ENCODE measurements at places on chromosomes 16 and 17.
A peak's percentile ranks its signal among the peaks of the same experiment; 100 is the strongest.

DNA sequence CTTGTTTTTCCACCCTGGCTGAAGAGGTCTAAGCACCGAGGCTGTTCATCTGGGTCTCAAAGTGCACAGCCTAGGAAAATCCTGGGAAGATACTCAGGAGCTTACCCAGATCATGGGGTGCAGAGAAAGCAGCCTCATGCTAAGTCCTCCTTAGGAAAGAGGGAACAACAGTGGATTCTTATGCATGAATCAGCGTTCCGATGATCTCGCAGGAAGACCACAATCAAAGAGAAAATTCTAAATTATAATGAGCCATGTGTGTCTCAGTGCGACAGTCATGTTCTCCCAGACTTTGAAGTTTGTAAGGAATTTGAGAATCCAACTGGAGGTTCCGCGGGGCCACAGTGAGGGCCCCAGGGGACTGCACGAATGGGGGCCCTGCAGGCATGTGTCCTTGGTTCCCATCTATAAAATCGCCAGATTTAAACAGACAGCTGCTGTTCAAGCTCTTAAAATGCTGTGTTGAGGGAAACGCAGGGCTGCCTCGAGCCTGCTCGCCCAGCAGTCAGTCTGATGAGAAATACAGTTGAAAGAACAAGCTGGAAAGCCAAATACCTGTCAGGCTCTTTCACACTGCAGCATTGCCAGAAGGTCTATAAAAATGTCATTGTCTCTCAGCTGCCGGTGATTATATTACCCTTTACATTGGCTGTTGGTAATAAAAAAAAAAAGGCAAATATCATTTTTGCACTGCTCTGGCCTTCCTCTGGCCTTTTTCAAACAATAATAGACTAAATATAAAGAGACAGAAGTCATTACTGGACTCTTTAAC is 152.1 kb downstream of the PMP22 start:
- no peak for DNase-seq

DNA sequence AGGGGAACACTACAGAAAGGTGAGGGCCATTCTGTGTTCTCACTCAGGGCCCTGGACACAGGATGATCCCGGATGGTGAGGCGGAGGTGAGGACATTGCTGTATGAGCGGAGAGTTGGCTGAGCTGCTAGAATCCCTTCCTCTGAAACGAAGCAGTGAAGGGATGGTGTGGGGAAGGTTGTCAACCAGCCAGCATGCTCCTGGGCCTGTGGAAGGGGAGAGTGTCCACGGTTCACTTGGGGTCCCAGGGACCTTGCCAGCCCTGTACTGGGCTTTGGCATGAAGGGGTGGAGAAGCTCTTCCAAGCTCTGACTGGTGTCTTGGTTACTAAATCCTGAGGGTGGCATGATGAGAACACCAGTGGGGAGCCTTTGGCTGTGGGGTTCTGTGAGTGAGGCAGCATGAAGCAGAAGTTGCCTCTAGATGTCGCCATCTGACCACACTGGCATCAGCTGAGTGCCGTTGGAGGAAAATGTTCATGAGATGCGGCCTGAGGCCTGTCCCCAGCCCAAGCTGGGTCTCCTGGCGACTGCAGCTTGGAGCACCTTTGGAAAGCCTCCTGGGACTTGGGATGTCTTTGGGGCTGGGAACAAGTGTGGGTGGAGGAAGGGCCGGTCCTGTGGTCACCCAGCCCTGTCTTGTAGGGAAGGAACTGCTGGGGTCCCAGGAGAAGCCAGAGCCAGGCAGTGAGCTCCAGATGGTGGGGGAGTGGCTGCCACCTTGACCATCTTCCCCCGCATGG is 14.8 kb downstream of the PDP2 start:
- DNase-seq: peak; percentile 73

GRCh38 chr17:64732336-64733006 is 70.4 kb upstream of the SMURF2 start:
- no peak for DNase-seq

GRCh38 chr16:84851192-84852127 is 31.7 kb downstream of the CRISPLD2 start:
- DNase-seq: no peak

DNA sequence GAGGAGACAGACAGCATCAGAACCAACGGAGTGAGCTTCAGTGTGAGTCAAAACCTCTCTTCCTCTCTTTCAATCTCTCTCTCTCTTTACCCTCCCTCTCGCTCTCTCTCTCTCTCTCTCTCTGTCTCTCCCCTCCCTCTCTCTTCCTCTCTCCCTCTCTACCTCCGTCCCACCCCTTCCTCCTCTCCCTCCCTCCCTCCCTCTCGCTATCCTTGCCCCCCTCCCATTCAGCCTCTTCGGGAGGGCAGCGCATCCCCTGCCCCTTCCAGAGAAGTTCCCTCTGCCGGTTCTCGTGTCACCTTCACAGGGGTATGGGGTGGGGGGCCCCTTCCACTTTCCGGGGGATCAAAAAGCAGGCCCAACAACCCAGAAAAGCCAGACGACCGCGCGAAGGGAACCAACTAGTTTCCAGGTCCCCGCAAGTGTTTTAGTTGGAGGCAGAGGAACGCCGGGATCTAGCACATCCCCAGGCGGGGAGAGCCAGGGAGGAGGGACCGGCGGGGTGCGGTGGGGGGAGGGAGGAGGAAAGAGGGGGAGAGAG is 28.9 kb upstream of the RBFOX1 start:
- no peak for DNase-seq

DNA sequence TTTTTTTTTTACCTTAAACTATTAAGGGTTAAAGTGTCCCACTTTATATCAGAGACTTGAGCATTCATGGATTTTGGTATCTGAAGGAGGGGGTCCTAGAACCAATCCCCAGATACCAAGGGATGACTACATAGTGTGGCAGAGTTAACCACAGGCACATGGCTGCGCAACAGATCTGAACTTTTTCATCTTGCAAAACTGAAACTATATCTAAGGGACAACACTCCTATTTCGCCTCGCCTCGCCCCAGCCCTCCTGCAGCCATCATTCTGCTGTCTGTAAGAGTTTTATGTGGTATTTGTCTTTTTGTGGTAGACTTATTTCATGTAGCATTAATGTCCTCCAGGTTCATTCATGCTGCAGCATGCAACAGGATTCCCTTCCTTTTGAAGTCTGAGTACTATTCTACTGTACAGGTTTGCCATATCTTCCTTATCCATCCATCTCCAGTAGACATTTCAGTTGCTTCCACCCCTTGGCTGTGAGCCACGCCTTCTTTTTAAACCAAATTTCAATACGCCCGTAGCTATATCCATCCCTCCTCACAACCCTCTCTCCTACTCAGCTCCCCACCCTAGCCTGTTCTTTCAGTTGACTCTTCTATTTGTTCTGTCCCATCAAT is 53.2 kb downstream of the AMFR start:
- no peak for DNase-seq

- DNase-seq: no peak
These were observed 2.9 kb upstream of the CD7 start for GRCh38 chr17:82320140-82320840.

GRCh38 chr17:18921485-18921884 is 30.5 kb upstream of the SLC5A10 start:
- DNase-seq: no peak

- no peak for DNase-seq
These were observed 424.4 kb upstream of the PMFBP1 start for GRCh38 chr16:72596373-72596772.

GRCh38 chr17:78206298-78206697 is 7.8 kb upstream of the BIRC5 start:
- DNase-seq: no peak

- peak; percentile 42 for DNase-seq
These were observed 23.4 kb downstream of the RBL2 start for GRCh38 chr16:53457670-53458069.

DNA sequence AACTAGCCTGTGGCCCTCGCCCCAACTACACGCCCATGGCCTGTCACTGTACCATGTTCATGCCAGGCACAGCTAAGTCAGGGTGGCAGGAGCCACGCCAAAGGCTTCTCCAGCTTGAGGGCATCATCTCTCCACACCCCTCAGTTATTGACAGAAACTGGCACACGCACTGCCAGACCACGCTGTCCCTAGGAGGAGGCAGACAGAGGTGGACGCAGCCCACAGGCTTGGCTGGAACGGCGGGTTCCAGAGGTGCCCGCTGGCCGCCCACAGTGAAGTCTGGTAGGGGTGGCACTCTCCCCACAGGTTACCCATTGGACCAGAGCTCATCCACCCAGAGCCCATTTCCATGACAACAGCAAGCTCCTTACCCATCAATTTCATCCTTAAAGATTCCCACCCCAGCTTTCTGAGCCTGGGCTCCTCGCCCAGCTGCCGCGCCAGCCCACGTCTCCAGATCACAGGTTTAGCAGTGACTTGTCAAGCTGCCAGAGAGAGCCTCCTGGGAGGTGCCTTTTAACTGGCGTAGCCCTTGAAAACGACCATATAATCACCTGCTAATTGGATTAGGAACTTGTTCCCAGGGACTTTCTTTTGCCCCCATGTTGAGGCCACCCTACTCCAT is 27.9 kb downstream of the RPRML start:
- no peak for DNase-seq

DNA sequence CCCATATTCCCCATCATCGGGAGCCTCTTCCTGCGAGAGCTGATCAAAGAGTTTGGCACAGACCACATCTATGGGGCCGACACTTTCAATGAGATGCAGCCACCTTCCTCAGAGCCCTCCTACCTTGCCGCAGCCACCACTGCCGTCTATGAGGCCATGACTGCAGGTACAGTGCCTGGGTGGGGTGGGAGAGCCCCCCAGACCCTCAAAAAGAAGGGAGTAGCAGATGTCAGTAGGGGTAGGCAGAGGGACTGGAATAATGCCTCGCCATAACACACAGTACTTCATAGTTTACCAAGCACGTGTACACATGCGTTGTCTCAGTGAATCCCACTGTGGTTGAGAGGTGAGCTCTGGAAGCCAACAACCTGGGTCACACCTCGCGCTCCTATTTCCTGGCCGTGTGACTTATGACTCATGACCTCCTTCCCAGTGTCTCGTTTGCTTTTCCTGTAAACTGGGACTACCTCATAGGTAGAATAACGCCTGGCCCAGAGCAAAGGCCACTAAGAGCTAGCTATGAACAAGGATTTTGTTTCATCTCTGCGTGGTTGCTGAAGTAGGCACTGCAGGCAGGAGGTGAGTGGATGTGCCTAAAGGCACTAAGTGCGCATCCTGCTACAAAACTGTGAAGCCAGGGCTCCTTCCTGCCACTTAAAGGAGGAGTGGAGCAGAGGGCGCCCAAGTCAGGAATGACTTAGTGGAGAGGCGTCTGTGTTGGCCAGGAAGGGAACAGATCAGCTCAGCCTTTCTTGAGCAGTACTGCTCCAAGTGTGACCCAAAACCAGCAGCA is 5.2 kb downstream of the NAGLU start:
- no peak for DNase-seq

GRCh38 chr16:64865069-64865696 is 256.7 kb downstream of the CDH11 start:
- no peak for DNase-seq
